A549 treated with AZD2906 at 1 μM for 4 hours (cell line): ENCODE measurements at places on chromosomes 16 and 17. TPM values are rescaled to one million over a fixed set of nuclear protein-coding genes. Genes with fewer than 3 reads are reported as not detected.

Gene SKAP1
- 0.12 TPM in 1 of 5 replicates, not detected in the others for total RNA-seq

Gene TOX3
- 0.03 to 0.50 TPM (median 0.16 TPM) in 5 replicates for total RNA-seq

Gene ITGA3
- total RNA-seq, result 354 to 383 TPM (median 368 TPM) in 5 replicates

Gene CEMP1
- total RNA-seq, result 0.06 to 0.15 TPM (median 0.09 TPM) in 3 of 5 replicates, not detected in the others

Gene RNF222
- total RNA-seq, result not detected in 5 replicates
